Activated naive CD4-positive, alpha-beta T cell (primary cell): ENCODE measurements at places on chromosomes 12 and 14.

DNA sequence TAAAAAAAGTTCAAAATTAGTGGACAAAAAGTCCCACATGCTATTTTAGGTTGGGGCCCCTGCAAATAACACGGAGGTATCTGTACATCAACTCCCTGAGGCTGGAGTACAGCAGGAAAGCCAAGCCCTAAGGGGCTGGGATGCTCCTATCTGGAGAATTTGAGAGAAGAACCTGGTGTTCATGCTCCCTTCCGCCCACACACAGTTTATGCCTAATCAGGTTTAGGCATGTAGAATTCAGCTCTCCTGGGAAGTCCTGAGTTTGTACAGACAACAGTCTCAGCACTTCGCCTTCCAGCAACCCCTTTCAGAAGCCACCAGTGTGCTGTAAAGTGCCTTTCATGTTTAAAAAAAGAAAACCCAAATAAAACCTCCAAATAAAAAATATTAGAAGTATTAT is 237.3 kb upstream of the GRIP1 start:
- DNase-seq: no peak

- DNase-seq: no peak
Observed at GRCh38 chr14:96117101-96117897, 78.1 kb downstream of the C14orf132 start.

GRCh38 chr12:103771466-103771865 is 69.6 kb downstream of the NT5DC3 start:
- DNase-seq: no peak

- DNase-seq: no peak
Observed at GRCh38 chr14:23028799-23029198, 5.9 kb downstream of the PSMB5 start.

DNA sequence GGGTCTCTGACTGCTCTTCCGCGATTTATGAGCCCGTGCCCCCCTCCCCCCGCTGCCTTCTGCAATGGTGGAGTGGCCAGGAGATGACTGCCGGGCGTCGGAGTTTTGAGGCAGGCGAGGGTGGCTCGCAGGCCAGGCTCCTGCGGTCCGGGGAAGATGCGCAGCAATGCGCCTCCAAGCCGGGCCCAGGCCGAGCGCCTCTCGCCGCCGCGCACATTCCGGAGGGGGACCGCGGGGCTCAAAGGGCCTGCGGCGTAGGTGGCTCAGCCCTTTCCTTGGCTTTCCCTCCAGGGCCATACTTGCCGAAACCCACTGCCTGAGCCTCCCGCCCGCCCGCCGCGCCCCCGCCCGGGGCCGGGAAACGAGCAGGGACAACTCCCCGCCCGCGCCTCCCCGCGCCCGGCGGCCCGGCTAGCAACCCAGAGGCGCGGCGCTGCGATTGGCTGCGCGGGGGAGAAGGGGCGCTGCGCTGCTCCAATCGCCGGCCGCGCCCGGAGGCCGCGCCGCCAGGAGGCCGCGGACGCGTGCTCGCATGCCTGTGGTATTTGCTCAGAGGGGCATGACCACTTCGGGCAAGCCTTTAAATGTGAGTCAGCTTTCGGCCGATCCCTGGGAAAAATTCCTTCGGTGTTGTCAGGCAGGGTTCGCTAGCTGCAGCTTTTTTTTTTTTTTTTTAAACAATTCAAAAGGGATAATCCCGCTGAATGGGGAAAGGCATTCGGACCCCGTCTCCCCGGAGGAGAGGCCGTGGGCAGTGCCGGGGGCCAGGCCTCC is 157.9 kb upstream of the PARP11 start:
- peak; percentile 50 for DNase-seq
